Activated CD4-positive, alpha-beta T cell treated with anti-CD3 and anti-CD28 coated beads for 36 hours (primary cell): ENCODE measurements at places on chromosomes 11 and 22. TPM values are rescaled to one million over a fixed set of nuclear protein-coding genes. Genes with fewer than 3 reads are reported as not detected.

DNA sequence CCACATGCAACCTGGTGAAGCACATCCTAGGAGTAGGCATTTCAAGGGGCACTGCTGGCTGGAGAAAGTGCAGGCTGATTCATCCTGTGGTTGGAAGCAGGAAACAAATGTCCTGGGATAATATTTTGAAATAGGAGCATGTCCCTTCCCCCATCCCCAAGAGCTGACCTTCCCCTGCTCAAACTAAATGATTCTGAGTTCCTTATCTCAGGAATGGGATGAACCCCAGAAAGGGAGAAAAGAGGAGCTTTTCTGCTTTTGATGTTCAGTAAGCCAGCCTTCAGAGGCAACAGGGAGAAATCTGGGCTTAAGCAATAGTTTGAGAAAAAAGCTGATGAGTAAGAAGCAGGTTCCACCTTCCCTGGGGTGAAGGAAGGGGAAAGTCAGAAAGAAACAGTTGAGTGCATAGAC is 19.5 kb upstream of the SPON1 start:
- no peak for DNase-seq

DNA sequence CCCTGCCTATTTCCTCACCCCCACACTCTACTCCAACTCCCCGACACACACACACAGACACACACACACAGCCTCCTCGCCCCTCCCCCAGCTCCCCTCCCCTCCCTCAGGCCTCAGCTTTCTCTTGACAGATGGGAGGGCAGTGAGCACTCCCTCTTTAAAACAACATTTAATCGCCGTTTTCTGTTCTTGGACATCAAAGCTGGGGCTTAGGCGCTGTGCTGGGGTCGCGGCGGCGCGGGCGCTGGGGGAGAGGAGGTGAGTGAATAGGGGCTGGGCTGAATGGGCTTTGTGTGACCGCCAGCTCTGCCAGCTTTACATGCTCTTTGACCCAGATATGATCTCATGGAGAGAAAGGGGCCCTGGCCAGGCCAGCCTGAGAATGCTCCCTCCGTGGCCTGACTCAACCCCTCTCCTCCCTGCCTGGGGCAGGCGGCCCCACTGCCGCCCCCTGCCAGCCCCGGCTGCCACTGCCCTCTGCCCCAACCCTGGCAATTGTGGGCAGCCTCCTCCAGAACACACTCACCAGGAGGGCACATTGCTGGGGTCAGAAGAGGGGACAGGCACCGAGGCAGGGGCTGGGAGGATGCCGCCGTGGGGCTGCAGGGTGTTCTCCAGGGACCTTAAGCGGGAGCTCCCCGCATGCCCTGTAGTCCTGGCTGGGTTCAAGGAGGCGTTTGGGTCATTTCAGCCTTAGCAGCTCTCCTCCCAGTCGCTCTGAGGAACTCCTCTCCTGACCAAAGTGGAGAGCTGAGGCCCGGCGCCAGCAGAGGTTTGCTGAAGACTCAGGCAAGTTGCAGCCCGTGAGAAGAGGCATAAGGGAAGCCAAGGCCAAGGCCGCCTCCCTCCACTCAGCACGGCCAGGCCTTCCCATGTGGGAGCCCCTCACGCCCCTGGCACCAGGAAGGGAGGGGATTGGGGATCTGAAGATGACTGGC is 38.3 kb upstream of the NNMT start:
- no peak for DNase-seq

The LRP4 gene
- 0.18 TPM for total RNA-seq

The SLCO2B1 gene
- not detected for total RNA-seq

The OR8G5 gene
- not detected for total RNA-seq
